ENCODE measurements at places on chromosomes 11 and 22. TPM values are rescaled to one million over a fixed set of nuclear protein-coding genes. Genes with fewer than 3 reads are reported as not detected.
A peak's percentile ranks its signal among the peaks of the same experiment; 100 is the strongest.

- H3K36me3 ChIP-seq, result no peaks in the 10 kb centered on the region
- H3K4me1 ChIP-seq, result no peaks in the 10 kb centered on the region
- no peak overlapping the region for H3K4me3 ChIP-seq
These were observed 15.2 kb downstream of the TMPRSS5 start for GRCh38 chr11:113690619-113691569.

Gene CBLIF
- not detected for total RNA-seq

GRCh38 chr11:69947793-69948255, 128.6 kb upstream of the FGF3 start:
- no peak overlapping the region for H3K4me3 ChIP-seq
- H3K4me1 ChIP-seq, result no peaks in the 10 kb centered on the region
- no peak overlapping the region for H3K27ac ChIP-seq
- H3K36me3 ChIP-seq, result no peaks in the 10 kb centered on the region

DNA sequence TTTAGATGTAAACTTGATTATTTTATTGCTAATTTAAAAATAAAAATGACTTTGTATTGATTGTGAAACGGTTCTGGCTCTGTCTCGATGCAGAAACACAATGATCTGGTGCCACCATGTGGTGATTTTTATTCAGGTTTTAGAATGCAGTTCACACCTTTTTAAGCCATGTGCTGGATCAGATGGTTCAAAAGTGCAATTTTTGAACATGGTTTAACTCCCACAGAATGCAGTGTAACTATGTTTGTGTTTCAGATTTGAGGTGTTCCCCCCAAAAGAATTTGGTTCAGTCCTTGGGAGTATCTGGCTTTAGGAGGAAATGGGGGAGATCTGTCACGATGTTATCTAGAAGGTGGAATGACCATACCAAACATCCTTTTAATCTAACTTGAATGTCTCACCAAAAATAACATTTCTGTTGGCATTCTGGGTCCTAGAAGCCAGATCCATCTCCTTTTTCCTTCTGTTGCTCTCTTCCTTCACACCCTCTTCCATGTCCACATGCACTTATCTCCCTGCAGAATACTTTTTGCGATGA, 7.9 kb downstream of the MRPL16 start:
- H3K4me3 ChIP-seq, result no peak overlapping the region
- peaks cover 6% of the 10 kb centered on the region for H3K36me3 ChIP-seq
- no peaks in the 10 kb centered on the region for H3K27me3 ChIP-seq
- peak; percentile 27 for DNase-seq
- H3K4me1 ChIP-seq, result peaks cover 10% of the 10 kb centered on the region

Gene RAPSN
- 4.4 TPM for total RNA-seq

- no peak overlapping the region for H3K27ac ChIP-seq
- no peaks in the 10 kb centered on the region for H3K36me3 ChIP-seq
- no peak overlapping the region for H3K4me3 ChIP-seq
- H3K4me1 ChIP-seq, result no peaks in the 10 kb centered on the region
- DNase-seq, result peak; percentile 7
These were observed 345.4 kb upstream of the KIRREL3 start for GRCh38 chr11:127345819-127346459.

DNA sequence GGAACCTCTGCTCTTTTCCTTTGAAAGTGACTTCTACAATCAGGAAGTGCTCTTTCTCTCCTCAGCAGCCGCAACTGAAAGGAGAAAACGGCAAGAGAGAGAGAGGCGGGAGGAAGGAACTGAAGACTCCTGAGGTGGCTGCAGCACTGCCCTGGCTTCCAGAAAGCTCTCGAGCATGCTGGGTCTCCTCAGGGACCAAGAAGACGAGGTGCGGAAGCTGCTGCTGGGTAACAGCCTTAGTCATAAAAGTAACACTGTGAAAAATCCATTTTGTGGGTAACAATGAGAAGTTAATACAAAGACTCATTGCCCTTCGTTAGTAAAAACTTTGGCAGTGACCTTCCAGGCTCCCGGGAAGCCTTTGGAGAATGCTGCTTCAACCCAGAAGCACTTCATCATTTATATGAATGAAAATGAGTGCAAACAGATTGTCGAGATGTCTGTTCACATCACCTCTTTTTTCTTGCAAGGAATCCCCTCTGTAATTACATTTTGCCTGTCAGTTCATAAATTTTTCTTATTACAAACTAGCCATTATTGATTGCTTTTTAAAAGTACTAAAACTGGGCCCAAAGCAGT, 473.4 kb downstream of the SOX6 start:
- H3K4me3 ChIP-seq, result no peak overlapping the region
- H3K36me3 ChIP-seq, result no peaks in the 10 kb centered on the region
- no peak for DNase-seq
- H3K4me1 ChIP-seq, result peaks cover 27% of the 10 kb centered on the region

GRCh38 chr11:12842933-12843636, 166.0 kb upstream of the RASSF10 start:
- no peak overlapping the region for H3K27ac ChIP-seq
- H3K4me3 ChIP-seq, result no peak overlapping the region
- H3K4me1 ChIP-seq, result peaks cover 52% of the 10 kb centered on the region
- no peaks in the 10 kb centered on the region for H3K27me3 ChIP-seq
- DNase-seq, result peak; percentile 43

DNA sequence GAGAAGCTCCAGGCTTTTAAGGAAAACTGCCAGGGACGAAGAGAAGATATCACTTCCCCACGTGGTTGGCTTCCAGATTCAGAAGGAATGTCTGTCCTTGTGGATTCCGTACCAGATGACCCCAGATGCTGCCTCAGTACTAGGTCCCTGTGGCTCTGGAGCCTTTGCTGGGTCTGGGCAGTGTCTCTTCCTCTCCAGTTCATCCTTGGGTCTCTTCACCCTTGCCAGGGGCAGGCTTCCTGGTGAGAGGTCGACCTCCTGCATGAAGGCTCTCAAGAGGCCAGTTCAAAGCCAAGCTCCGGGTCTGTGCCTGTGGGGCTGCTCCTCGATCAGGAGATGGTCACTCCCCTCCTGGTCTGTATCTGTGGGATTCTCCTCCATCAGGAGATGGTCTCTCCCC, 74.7 kb upstream of the B3GAT1 start:
- peaks cover 4% of the 10 kb centered on the region for H3K27me3 ChIP-seq
- no peaks in the 10 kb centered on the region for H3K4me1 ChIP-seq
- no peak overlapping the region for H3K4me3 ChIP-seq
- no peaks in the 10 kb centered on the region for H3K36me3 ChIP-seq
- DNase-seq, result no peak

- H3K27ac ChIP-seq, result peak overlapping the region; percentile 22
- no peak overlapping the region for H3K4me3 ChIP-seq
- H3K36me3 ChIP-seq, result peaks cover 16% of the 10 kb centered on the region
- H3K27me3 ChIP-seq, result no peaks in the 10 kb centered on the region
- peaks cover 44% of the 10 kb centered on the region for H3K4me1 ChIP-seq
These were observed 3.0 kb upstream of the GTSE1 start for GRCh38 chr22:46293577-46294260.

Gene MOB2
- 40.0 TPM for total RNA-seq

GRCh38 chr11:83285151-83285770, 906 bp downstream of the CCDC90B start:
- peak overlapping the region; percentile 76 for H3K4me3 ChIP-seq
- peak overlapping the region; percentile 99 for H3K27ac ChIP-seq
- H3K36me3 ChIP-seq, result peaks cover under 1% of the 10 kb centered on the region

- peak; percentile 99 for DNase-seq
- no peaks in the 10 kb centered on the region for H3K27me3 ChIP-seq
- peak within 1 kb of the TSS; percentile 90 for H3K4me3 ChIP-seq
These were observed at the start of gene HYOU1 for GRCh38 chr11:119057000-119057769. TSS of gene HYOU1 (minus strand) at chr11:119057205. CDS start at chr11:119056160, 1,045 bp downstream.

DNA sequence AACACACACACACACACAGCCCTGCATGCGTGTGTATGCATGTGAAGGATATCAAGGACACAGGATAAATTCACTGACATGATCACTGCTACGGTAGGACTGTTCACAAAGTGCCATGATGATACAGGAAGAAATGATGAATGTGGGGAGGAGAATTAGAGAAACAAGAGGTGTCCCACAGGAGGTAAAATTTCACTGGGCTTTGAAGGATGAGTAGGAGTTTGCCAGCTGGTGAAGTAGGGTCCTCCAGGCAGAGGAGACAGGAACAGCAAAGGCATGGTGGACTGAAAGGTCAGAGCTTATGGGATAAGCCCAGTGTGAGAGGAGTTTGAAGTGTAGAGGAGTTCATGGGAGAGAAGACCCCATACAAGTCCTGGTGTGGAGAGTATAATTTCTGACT, 18.6 kb downstream of the NECTIN1 start:
- no peaks in the 10 kb centered on the region for H3K4me1 ChIP-seq
- H3K36me3 ChIP-seq, result no peaks in the 10 kb centered on the region
- H3K4me3 ChIP-seq, result no peak overlapping the region
- no peak for DNase-seq
- no peaks in the 10 kb centered on the region for H3K27me3 ChIP-seq

Gene ABTB2
- 15.8 TPM for total RNA-seq

- H3K27me3 ChIP-seq, result no peaks in the 10 kb centered on the region
- H3K27ac ChIP-seq, result no peak within 1 kb of the TSS
- no peaks in the 10 kb centered on the region for H3K4me1 ChIP-seq
- H3K36me3 ChIP-seq, result no peaks in the 10 kb centered on the region
- DNase-seq, result no peak
- H3K4me3 ChIP-seq, result no peak within 1 kb of the TSS
These were observed at the start of gene MMP7 for GRCh38 chr11:102530558-102530957. TSS of gene MMP7 (minus strand) at chr11:102530747. CDS start at chr11:102530700, 47 bp downstream.

- no peak for DNase-seq
- peaks cover 52% of the 10 kb centered on the region for H3K4me1 ChIP-seq
- no peak overlapping the region for H3K4me3 ChIP-seq
- no peaks in the 10 kb centered on the region for H3K36me3 ChIP-seq
- H3K27me3 ChIP-seq, result no peaks in the 10 kb centered on the region
These were observed 3.4 kb upstream of the PIM3 start for GRCh38 chr22:49956914-49957825.

DNA sequence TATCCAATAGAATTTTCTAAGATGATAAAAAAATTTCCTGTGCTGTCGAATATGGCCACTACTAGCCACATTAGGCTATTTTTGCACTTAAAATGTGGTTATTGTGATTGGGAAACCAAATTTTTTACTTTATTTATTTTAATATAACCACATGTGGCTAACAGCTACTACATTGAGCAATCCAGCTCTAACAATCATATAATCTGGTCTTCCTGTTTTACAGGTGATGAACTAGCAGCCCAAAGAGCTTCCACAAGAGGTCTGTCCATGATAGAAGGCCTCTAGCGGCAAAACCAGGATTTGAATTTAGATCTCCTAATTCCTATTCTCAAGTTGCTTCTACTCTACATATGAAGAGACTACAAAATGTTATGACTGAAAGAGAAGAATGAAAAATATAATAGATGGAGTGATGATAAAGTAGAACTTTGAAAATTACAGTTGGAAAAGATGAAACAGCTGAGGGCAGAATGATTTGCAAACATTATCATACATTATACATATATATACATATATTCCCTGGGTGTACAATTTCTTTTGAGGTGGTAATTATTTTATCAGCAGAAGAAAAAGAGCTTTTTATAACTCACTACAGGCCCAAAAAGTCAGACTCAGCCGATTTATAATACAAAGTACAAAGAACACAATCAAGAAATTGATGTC, 363.5 kb upstream of the PITPNB start:
- H3K4me1 ChIP-seq, result no peaks in the 10 kb centered on the region
- DNase-seq, result no peak
- H3K27ac ChIP-seq, result no peak overlapping the region
- H3K27me3 ChIP-seq, result no peaks in the 10 kb centered on the region
- H3K36me3 ChIP-seq, result no peaks in the 10 kb centered on the region
- no peak overlapping the region for H3K4me3 ChIP-seq

Gene TKFC
- 11.9 TPM for total RNA-seq

Gene YAP1
- total RNA-seq, result 80.6 TPM

DNA sequence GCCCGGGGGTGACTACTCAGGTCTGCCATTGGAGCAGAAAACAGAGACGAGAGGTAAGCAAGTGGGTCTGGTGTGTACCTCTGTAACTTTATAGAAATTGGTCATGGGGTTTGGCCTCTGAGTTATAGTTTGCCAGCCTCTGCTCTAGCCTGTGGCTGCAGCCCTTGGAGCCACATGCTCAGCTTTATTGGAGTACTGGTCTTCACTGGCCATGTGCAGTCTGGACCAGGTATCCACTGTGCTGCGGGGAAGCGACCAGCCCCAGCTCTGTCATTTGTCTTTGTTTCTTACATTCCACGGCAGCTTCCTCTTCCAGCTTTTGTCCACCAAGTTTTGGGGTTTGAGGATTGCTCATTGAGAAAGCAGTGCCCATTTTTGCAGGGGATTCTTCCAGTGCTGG, 453.4 kb downstream of the TBC1D22A start:
- H3K27me3 ChIP-seq, result no peaks in the 10 kb centered on the region
- H3K4me1 ChIP-seq, result no peaks in the 10 kb centered on the region
- DNase-seq, result no peak
- no peaks in the 10 kb centered on the region for H3K36me3 ChIP-seq
- H3K4me3 ChIP-seq, result no peak overlapping the region
- H3K27ac ChIP-seq, result no peak overlapping the region

Gene CD248
- total RNA-seq, result 8.7 TPM

- no peaks in the 10 kb centered on the region for H3K27me3 ChIP-seq
- H3K27ac ChIP-seq, result no peak overlapping the region
- H3K4me1 ChIP-seq, result no peaks in the 10 kb centered on the region
- H3K4me3 ChIP-seq, result no peak overlapping the region
- H3K36me3 ChIP-seq, result peaks cover 9% of the 10 kb centered on the region
These were observed 54.4 kb downstream of the TMEM135 start for GRCh38 chr11:87092159-87092558.

DNA sequence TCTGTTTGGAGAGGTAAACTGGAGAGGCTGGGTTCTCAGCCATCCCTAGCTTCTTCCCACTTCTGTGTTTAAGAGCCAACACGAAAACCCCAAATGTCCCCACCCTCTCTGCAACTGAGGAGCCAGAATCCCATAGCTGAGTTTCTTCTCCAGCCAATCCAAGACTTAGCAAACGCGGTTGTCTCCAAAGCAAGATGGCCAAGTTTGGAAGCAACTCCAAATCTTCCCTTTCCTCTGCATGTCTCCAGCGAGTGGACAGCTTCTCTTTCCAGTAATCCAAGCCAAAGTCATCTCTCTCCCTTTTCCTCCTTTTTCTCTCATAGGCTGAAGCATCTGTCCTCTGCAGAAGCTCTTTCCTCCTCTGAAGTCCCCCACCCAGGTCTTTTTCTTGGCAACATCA, 539.2 kb downstream of the MIAT start:
- H3K36me3 ChIP-seq, result no peaks in the 10 kb centered on the region
- H3K4me3 ChIP-seq, result no peak overlapping the region
- H3K27ac ChIP-seq, result no peak overlapping the region
- DNase-seq, result no peak
- no peaks in the 10 kb centered on the region for H3K27me3 ChIP-seq

- no peaks in the 10 kb centered on the region for H3K27me3 ChIP-seq
- H3K4me1 ChIP-seq, result peaks cover 14% of the 10 kb centered on the region
- peak overlapping the region; percentile 54 for H3K27ac ChIP-seq
- no peak for DNase-seq
- no peak overlapping the region for H3K4me3 ChIP-seq
- H3K36me3 ChIP-seq, result peaks cover 7% of the 10 kb centered on the region
These were observed 17.3 kb downstream of the RPL27A start for GRCh38 chr11:8699903-8700302.

- no peak overlapping the region for H3K4me3 ChIP-seq
- H3K27ac ChIP-seq, result peak overlapping the region; percentile 22
- H3K27me3 ChIP-seq, result peaks cover 27% of the 10 kb centered on the region
- no peaks in the 10 kb centered on the region for H3K4me1 ChIP-seq
- DNase-seq, result no peak
These were observed 7.2 kb downstream of the CLMP start for GRCh38 chr11:123187665-123188507.

Gene C1QTNF4
- total RNA-seq, result 0.23 TPM

GRCh38 chr22:37751449-37752188, 54.8 kb downstream of the TRIOBP start:
- no peak for DNase-seq
- peak overlapping the region; percentile 95 for H3K27ac ChIP-seq
- H3K4me3 ChIP-seq, result peak overlapping the region; percentile 16
- H3K36me3 ChIP-seq, result peaks cover 32% of the 10 kb centered on the region
- H3K4me1 ChIP-seq, result peaks cover 69% of the 10 kb centered on the region

Measured in heart left ventricle (tissue), 16 donors.